ENCODE measurements at places on chromosomes 1 and 21. TPM values are rescaled to one million over a fixed set of nuclear protein-coding genes. Genes with fewer than 3 reads are reported as not detected.

The DMBX1 gene
- not detected for total RNA-seq

The RNF187 gene
- total RNA-seq = 57.3 TPM

The NTNG1 gene
- 2.9 TPM for total RNA-seq

The IRF6 gene
- total RNA-seq = 0.32 TPM

The EVA1B gene
- 191 TPM for total RNA-seq

The ELAVL4 gene
- total RNA-seq = not detected

The ARV1 gene
- total RNA-seq = 19.0 TPM

The SPRR1A gene
- total RNA-seq = not detected

The CTNNBIP1 gene
- total RNA-seq = 13.4 TPM

All from fibroblast of villous mesenchyme (primary cell).